ENCODE measurements at places on chromosomes 4 and X. TPM values are rescaled to one million over a fixed set of nuclear protein-coding genes. Genes with fewer than 3 reads are reported as not detected.

The ZNF518B gene
- 15.3 TPM for total RNA-seq

- no peaks in the 10 kb centered on the region for H3K27me3 ChIP-seq
- DNase-seq, result no peak
- no peaks in the 10 kb centered on the region for H3K4me1 ChIP-seq
- H3K4me3 ChIP-seq, result no peak overlapping the region
- H3K27ac ChIP-seq, result no peak overlapping the region
- H3K36me3 ChIP-seq, result no peaks in the 10 kb centered on the region
Observed at GRCh38 chr4:1629699-1630083, 54.4 kb downstream of the FAM53A start.

The CFP gene
- 4.1 TPM for total RNA-seq

DNA sequence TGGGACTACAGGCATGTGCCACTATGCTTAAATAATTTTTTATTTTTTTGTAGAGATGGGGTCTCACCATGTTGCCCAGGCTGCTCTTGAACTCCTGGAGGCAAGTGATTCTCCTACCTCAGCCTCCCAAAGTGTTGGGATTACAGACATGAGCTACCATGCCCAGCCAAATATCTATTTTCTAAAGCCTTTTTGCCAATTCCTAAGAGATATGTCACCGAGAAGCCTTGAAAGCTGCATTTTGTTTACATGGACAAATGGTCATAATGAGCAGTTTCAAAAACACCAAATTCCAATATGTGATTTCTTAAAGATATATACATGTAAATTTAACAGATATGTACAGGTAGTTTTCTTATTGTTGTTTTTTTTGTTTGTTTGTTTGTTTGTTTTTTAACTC is 33.0 kb upstream of the PGRMC2 start:
- no peaks in the 10 kb centered on the region for H3K4me1 ChIP-seq
- H3K36me3 ChIP-seq, result no peaks in the 10 kb centered on the region
- no peaks in the 10 kb centered on the region for H3K27me3 ChIP-seq
- no peak for DNase-seq

The TEX13B gene
- total RNA-seq, result not detected

The GALNTL6 gene
- total RNA-seq, result 0.19 TPM

- no peak overlapping the region for H3K4me3 ChIP-seq
- H3K4me1 ChIP-seq, result no peaks in the 10 kb centered on the region
- H3K36me3 ChIP-seq, result no peaks in the 10 kb centered on the region
- DNase-seq, result no peak
- H3K27ac ChIP-seq, result no peak overlapping the region
- no peaks in the 10 kb centered on the region for H3K27me3 ChIP-seq
Observed at GRCh38 chr4:146428298-146428697, 93.4 kb downstream of the SLC10A7 start.

The FDCSP gene
- not detected for total RNA-seq

DNA sequence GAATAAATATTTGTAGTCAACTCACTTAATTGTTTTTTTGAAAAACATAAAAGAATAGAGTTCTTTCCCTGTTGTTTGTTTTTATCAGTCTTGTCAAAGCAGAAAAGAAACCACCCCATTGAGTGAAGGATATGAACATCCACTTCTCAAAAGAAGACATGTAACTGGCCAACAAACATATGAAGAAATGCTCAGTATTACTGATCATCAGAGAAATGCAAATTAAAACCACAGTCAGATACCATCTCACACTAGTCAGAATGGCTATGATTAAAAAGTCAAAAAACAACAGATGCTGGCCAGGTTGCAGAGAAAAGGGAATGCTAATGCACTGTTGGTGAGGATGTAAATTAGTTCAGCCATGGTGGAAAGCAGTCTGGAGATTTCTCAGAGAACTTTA is 326.1 kb upstream of the EMCN start:
- no peak overlapping the region for H3K4me3 ChIP-seq
- no peaks in the 10 kb centered on the region for H3K27me3 ChIP-seq
- DNase-seq, result no peak

The HTR2C gene
- total RNA-seq, result not detected

DNA sequence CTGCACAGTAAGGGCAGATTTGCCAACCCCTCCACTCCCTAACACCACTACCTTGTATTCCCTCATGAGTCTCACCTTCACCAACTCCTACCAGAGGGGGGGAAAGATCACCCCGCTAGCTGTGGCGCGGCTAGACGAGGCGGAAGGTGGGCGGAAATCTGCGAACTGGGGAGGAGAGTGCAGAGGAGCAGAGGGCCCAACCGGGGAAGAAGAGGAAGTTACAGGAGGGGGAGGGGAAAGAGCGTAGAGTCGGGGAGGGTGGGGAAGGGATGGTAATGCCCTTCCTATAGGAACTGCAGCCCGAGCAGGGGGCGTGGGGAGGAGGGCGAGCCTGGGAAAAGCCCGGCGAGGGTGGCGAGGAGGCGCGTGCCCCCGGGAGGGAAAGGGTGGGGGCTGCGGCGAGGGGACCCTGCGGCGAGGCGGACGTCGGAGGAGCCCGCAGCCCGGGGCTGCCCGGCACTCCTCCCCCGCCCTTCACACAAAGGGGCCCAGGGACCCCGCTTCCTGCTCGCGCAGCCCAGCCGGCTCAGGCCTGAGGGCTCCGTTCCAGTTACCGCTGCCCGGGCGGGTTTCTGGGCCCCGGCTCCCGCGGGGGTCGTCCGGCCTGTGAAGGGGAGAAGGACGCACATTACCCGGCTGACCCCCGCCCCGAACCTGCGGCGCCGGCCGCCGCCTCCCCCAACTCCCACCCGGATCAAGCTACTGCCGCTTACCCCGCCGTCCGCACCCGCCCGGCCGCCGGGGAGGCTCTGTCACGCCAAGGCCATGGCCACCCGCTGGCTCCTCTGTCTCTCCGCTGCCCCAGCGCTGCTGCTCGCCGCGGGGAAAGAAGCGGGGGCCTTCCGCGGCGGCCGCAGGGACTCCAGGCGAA is 1.8 kb downstream of the RAP2C start:
- H3K27me3 ChIP-seq, result no peaks in the 10 kb centered on the region
- no peaks in the 10 kb centered on the region for H3K36me3 ChIP-seq
- H3K4me1 ChIP-seq, result no peaks in the 10 kb centered on the region
- H3K27ac ChIP-seq, result peak overlapping the region; percentile 95
- peak overlapping the region; percentile 60 for H3K4me3 ChIP-seq
- peak; percentile 79 for DNase-seq

The TCEAL2 gene
- 1.9 TPM for total RNA-seq

- H3K36me3 ChIP-seq, result no peaks in the 10 kb centered on the region
- H3K27ac ChIP-seq, result no peak overlapping the region
- H3K27me3 ChIP-seq, result no peaks in the 10 kb centered on the region
- DNase-seq, result no peak
- no peak overlapping the region for H3K4me3 ChIP-seq
- H3K4me1 ChIP-seq, result no peaks in the 10 kb centered on the region
Observed at GRCh38 chr4:128844931-128845330, 35.4 kb downstream of the JADE1 start.

The CLGN gene
- total RNA-seq, result 0.40 TPM

DNA sequence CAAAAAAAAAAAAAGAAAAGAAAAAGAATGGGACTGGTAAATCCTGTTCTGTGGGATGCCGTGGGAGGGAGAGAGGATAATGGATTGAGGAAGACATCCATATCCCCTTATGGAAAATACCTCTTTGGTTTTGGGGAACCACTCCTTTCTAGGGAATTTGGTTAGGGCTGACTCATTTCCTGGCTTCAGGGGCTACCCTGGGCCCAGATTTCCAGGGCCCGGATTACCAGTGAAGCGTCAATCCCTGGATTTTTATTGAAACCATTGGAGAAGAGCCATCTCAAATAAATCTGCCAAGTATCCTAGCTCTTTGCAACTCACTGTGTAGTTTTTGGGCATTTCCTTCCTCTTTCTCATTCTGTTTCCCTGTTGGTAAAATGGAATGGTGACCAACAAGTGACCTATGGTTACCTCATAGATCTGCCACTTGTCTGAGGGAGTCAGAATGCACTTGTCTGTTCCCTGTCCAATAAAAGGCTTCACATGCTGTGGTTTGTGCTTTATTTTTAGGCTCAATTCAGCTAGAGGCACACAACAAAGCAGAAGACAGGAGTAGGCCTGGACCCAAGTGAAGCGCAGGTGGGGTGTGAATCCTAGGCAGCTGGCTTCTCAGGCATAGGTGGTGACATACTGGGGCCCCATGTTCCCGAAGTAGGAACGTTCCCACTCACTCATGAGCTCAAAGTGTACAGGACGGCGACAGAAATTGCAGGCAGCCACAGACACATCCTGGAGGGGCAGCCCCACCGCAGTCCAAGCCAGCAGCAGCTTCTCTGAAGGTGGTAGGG is 8.6 kb downstream of the APEX2 start:
- H3K27me3 ChIP-seq, result no peaks in the 10 kb centered on the region
- peak overlapping the region; percentile 75 for H3K27ac ChIP-seq
- H3K36me3 ChIP-seq, result no peaks in the 10 kb centered on the region
- DNase-seq, result no peak
- H3K4me1 ChIP-seq, result no peaks in the 10 kb centered on the region

The PRSS12 gene
- 22.4 TPM for total RNA-seq

GRCh38 chr4:182576601-182577289 is 333.5 kb downstream of the TENM3 start:
- no peak for DNase-seq
- no peak overlapping the region for H3K27ac ChIP-seq
- H3K4me3 ChIP-seq, result no peak overlapping the region
- no peaks in the 10 kb centered on the region for H3K4me1 ChIP-seq
- H3K36me3 ChIP-seq, result no peaks in the 10 kb centered on the region

DNA sequence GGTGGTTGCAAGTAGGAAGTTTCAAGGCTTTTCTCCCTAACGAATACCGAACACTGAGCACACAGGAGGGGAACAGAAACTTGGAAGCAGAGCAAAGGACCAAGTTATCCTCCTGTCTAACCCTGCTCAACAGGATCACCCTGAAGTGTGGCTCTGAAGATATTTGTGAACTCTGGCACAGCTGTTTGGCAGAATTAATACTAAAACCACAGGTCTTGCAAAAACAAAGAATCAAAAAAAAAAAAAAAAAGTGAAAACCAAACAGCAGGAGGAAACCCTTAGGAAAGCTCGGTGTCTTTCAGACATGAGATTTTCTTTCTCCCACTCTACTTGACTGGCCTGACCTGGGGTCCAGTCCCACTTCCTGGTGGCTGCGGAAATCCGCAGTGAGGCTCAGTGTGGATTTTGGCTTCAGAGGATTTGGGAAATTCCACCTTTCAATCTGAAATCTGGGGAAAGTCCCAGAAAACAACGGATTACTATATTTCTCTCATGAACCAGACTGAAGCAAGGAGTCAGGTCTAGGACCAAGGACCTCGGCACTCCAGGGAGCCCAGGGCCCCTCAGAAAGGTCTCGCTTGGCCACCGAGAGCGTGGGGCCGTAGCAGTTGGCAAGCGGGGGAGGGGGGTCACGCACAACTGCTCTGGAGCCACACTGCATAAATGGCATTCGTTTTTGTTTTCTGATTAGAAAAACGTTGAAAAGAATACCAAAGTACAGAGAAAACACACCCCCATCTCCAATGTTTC is 867 bp downstream of the TIFA start:
- no peaks in the 10 kb centered on the region for H3K36me3 ChIP-seq
- H3K4me3 ChIP-seq, result peak overlapping the region; percentile 61
- peak; percentile 35 for DNase-seq

The TMSB15A gene
- 0.88 TPM for total RNA-seq

DNA sequence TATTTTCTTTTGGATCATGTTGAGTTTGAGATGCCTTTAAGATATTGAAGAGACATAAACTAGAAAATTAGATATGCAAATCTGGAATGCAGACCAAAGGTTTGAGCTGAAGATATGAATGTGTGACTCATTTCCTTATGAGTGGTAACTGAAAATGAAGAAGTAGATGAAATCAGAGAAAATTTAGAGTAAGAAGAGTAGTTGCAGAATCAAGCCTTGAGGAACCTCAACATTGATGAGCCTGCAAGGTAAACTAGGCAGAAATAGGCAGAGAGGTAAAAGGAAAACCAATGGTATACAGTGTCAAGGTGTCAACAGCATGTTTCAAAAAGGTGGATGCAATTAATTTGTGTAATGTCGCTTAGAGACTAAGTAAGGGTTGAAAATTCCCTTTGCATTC is 142.8 kb downstream of the MOSPD2 start:
- no peaks in the 10 kb centered on the region for H3K36me3 ChIP-seq
- no peak overlapping the region for H3K27ac ChIP-seq
- no peak overlapping the region for H3K4me3 ChIP-seq
- DNase-seq, result no peak

DNA sequence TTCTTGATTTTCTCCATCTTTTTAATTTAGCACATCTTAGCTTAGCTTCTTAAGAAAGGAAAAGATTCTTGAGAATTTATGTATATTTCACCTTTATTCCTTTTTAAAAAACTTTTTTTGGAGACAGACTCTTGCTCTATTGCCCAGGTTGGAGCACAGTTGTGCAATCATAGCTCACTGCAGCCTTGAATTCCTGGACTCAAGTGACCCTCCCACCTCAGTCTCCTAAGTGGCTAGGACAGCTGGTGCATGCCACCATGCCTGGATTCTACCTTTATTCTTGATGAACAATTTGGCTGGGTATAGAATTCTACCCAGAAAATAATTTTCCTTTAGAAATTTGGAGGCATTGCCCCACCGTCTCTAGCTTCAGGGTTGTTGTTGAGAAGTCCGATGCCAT is 19.5 kb upstream of the SH3D19 start:
- DNase-seq, result no peak
- no peak overlapping the region for H3K27ac ChIP-seq
- H3K4me3 ChIP-seq, result no peak overlapping the region

- no peaks in the 10 kb centered on the region for H3K4me1 ChIP-seq
- no peak overlapping the region for H3K4me3 ChIP-seq
- H3K27me3 ChIP-seq, result no peaks in the 10 kb centered on the region
Observed at GRCh38 chr4:124132161-124132560, 580.4 kb downstream of the ANKRD50 start.

DNA sequence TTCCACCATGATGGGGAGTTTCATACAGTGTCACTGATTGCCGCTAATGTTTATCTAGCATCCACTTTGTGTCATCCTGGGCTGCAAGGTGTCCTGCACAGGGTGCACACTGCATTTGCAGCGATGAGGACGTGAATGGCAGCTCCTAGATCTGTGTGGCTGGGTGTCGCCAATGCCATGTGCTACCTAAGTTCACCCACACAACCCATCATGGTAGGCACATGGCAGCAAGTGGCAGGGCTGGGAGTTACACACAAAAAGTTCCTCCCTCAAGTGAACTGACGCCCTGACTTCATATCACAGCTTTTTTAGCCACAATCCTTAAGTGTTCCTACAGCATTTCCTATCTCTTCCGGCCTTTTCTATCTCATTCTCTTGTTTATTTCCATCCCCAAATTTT is 45.9 kb upstream of the SPRY1 start:
- no peaks in the 10 kb centered on the region for H3K27me3 ChIP-seq
- no peak overlapping the region for H3K4me3 ChIP-seq
- no peak for DNase-seq
- H3K4me1 ChIP-seq, result no peaks in the 10 kb centered on the region
